T-cell (primary cell): ENCODE measurements at places on chromosomes 2 and 18. TPM values are rescaled to one million over a fixed set of nuclear protein-coding genes. Genes with fewer than 3 reads are reported as not detected.
A peak's percentile ranks its signal among the peaks of the same experiment; 100 is the strongest.

DNA sequence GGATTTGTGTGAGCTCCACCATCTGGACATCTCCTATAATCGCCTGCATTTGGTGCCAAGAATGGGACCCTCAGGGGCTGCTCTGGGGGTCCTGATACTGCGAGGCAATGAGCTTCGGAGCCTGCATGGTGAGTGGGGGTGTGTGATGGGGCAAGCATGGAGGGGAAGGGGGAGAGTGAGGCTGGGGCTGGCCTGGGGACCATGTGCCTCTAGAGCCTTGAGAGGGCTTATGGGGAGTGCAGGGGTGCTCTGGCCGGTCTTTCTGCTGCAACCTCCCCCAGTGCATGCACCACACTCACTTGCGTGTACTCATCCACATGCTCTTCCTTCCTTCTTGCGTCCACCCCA lies 7.9 kb downstream of the STK11IP start:
- no peak overlapping the region for H3K27ac ChIP-seq
- H3K27me3 ChIP-seq = no peaks in the 10 kb centered on the region
- H3K4me3 ChIP-seq = no peak overlapping the region
- DNase-seq = no peak
- no peaks in the 10 kb centered on the region for H3K4me1 ChIP-seq
- peaks cover 21% of the 10 kb centered on the region for H3K36me3 ChIP-seq

- no peak overlapping the region for H3K4me3 ChIP-seq
- H3K27ac ChIP-seq = no peak overlapping the region
- H3K36me3 ChIP-seq = no peaks in the 10 kb centered on the region
- no peaks in the 10 kb centered on the region for H3K27me3 ChIP-seq
- DNase-seq = no peak
Observed at GRCh38 chr2:33782395-33783230, 183.5 kb upstream of the FAM98A start.

GRCh38 chr2:137930146-137930545 lies 34.1 kb upstream of the HNMT start:
- no peaks in the 10 kb centered on the region for H3K36me3 ChIP-seq
- H3K27ac ChIP-seq = no peak overlapping the region
- no peaks in the 10 kb centered on the region for H3K27me3 ChIP-seq
- no peak for DNase-seq

GRCh38 chr2:113341191-113341869 lies 62.6 kb upstream of the PAX8 start:
- DNase-seq = no peak
- H3K27ac ChIP-seq = no peak overlapping the region
- no peak overlapping the region for H3K4me3 ChIP-seq
- H3K27me3 ChIP-seq = peaks cover 24% of the 10 kb centered on the region
- H3K4me1 ChIP-seq = peaks cover 4% of the 10 kb centered on the region

- H3K36me3 ChIP-seq = no peaks in the 10 kb centered on the region
- no peak overlapping the region for H3K27ac ChIP-seq
- no peaks in the 10 kb centered on the region for H3K4me1 ChIP-seq
- H3K27me3 ChIP-seq = no peaks in the 10 kb centered on the region
- DNase-seq = no peak
Observed at GRCh38 chr2:2326068-2327040, 4.7 kb downstream of the MYT1L start.

GRCh38 chr18:36297417-36298125 lies at the start of gene FHOD3:
TSS of gene FHOD3 (plus strand) at chr18:36297713. CDS start at chr18:36297836, 123 bp downstream.
- no peak within 1 kb of the TSS for H3K4me3 ChIP-seq
- H3K27ac ChIP-seq = no peak within 1 kb of the TSS
- H3K36me3 ChIP-seq = no peaks in the 10 kb centered on the region
- H3K4me1 ChIP-seq = no peaks in the 10 kb centered on the region

DNA sequence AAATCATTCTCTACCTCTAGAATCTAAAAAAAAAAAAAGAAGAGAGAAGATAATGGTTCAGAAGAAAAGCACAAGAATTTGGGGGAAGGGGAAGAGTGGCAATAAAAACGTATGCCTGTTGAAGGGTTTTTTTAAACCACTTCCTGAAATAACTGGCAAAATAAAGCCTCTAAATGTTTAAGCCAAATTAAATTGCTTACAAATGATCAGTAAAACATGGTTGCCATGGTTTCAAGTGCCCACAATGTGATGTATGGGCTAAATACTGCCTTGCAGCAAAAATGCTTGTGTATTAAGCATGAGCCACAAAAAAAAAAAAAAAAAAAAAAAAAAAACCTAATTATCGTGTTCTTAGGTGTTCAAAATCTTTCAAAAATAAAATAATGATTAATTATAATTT lies 60.8 kb downstream of the RBM43 start:
- no peaks in the 10 kb centered on the region for H3K4me1 ChIP-seq
- no peak for DNase-seq
- H3K27me3 ChIP-seq = no peaks in the 10 kb centered on the region
- no peak overlapping the region for H3K4me3 ChIP-seq

- H3K4me1 ChIP-seq = no peaks in the 10 kb centered on the region
- H3K4me3 ChIP-seq = no peak overlapping the region
- no peak for DNase-seq
- H3K27me3 ChIP-seq = no peaks in the 10 kb centered on the region
Observed at GRCh38 chr18:69102959-69103358, 297.7 kb upstream of the DOK6 start.

DNA sequence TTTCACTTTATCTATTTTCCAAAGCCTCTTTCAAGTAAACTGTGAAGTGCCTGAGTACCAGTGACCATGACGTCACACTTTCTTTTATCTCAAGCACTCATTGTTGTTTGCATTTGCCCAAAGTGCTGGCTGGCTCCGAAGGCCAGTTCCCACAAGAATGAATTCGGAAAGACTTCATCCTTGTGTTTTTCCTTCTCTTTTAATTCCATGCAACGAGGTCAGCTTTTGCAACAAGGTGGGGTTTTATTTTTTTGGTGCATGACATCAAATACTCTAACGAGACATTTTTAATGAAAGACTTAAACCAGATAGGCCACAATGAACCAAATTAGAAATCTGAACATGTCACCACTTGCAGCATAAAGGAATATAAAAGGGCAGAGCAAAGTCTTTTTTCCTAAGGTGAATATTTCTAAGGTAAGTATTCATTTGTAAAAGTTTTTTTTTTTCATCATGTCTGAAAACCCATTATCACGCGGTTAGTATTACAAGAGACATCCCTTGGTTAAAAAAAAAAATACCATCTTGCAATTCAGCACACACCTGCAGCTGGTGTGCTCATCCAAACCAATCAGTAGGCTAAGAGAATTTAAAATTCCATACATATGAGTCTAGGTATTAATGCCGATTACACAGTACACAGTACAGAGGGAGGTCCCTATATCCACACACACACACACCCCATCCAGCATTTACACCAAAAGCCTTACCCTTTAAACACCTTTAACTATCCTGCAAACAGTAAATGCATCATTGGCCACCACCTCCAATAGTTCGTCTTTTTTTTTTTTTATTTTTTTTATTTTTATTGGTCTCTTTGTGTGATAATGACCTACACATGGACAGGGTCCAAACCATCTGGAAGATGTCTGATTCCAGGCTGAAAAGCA lies 2.3 kb downstream of the ARL4C start:
- H3K4me1 ChIP-seq = peaks cover 36% of the 10 kb centered on the region
- H3K27me3 ChIP-seq = no peaks in the 10 kb centered on the region
- peak overlapping the region; percentile 91 for H3K27ac ChIP-seq
- peak overlapping the region; percentile 81 for H3K4me3 ChIP-seq

DNA sequence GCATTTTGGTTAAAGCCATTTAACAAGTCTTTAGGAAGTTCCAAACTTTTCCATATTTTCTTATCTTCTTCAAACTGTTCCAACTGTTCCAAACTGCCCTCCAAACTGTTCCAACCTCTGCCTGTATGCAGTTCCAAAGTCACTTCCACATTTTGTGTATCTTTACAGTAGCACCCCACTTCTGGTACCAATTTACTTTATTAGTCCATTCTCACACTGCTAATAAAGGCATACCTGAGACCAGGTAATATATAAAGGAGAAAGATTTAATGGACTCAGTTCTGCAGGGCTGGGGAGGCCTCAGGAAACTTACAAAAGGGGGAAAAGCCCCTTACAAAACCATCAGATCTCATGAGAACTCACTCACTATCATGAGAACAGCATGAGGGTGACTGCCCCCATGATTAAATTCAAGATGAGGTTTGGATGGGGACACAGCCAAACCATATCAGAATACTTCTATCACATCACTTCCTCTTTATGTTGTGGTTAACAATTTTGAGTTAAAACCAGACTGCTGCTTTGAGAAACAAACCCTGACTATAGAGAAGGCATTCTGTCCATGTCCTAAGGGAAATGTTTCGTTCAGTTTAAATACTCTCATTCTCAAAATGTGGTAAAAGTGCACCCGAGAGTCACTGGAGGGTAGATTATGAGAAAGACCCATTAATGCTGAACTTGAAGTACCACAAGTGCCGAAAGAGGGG lies 11.0 kb downstream of the IL18R1 start:
- no peak for DNase-seq
- peak overlapping the region; percentile 21 for H3K4me3 ChIP-seq
- H3K27me3 ChIP-seq = no peaks in the 10 kb centered on the region
- H3K27ac ChIP-seq = peak overlapping the region; percentile 73
- peaks cover 9% of the 10 kb centered on the region for H3K36me3 ChIP-seq
- peaks cover 38% of the 10 kb centered on the region for H3K4me1 ChIP-seq

DNA sequence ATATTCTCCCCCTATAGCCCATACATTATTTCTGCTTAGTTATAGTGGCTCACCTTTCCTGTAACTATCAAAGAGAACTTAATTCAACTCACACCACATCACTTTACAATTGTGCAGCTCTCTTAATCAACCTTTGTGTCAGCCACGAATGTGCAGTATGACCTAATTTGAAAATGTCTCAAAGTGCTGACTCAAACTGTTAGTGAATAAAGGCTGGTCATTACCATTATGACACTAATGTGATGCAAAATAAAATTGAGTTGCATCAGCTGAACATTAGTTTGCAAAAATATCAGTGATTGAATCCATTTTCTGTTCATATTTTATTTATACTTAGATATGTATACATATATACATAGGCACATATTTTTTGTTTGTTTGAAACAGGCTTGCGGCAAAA lies 251.8 kb downstream of the MEIS1 start:
- H3K4me3 ChIP-seq = no peak overlapping the region
- no peak for DNase-seq
- no peaks in the 10 kb centered on the region for H3K27me3 ChIP-seq
- H3K36me3 ChIP-seq = no peaks in the 10 kb centered on the region
- H3K4me1 ChIP-seq = no peaks in the 10 kb centered on the region

DNA sequence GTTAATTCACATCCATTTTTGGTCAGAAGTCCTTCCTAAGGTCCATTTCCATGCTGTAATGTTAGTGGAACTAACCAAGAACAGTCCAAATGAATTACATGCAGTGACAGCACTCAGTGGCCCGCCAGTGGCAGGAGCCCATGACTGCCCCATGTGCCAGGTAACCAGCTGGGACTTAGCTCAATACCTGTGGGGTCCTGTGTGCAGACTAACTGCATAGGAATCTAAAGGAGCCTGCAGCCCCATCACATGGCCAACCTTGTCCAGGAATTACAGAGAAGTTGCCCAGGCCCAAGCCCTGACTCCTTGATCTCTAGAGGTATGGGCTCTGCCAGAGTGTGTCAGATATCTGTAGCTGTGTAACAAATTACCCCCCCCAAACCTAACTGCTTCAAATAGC lies 35.4 kb upstream of the GPR17 start:
- no peak overlapping the region for H3K27ac ChIP-seq
- peak; percentile 18 for DNase-seq
- no peaks in the 10 kb centered on the region for H3K36me3 ChIP-seq
- H3K4me1 ChIP-seq = peaks cover 14% of the 10 kb centered on the region

DNA sequence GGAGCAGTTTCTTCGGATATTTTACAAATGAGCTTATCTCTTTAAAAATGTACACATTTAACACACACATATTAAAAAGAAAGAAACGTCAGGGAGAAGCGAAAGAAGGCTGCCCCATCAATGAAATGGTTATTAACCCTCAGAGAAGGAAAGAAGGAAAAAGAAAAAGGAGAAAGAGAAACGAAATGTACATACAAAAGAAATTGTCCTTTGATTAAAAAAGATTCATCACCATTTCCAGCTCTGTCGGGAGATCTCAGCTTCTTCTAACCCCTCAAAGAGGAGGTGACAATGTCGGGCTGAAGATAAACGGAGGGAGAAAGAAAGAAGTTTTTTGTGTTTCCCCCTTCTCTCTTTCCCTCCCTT lies 1.5 kb downstream of the IKZF2 start:
- H3K27me3 ChIP-seq = peaks cover 4% of the 10 kb centered on the region
- H3K4me3 ChIP-seq = peak overlapping the region; percentile 69
- peak overlapping the region; percentile 57 for H3K27ac ChIP-seq
- no peak for DNase-seq

- no peak for DNase-seq
- no peaks in the 10 kb centered on the region for H3K4me1 ChIP-seq
- no peak overlapping the region for H3K4me3 ChIP-seq
- H3K27ac ChIP-seq = no peak overlapping the region
- no peaks in the 10 kb centered on the region for H3K36me3 ChIP-seq
- H3K27me3 ChIP-seq = no peaks in the 10 kb centered on the region
Observed at GRCh38 chr2:80377071-80377470, 72.5 kb upstream of the LRRTM1 start.

DNA sequence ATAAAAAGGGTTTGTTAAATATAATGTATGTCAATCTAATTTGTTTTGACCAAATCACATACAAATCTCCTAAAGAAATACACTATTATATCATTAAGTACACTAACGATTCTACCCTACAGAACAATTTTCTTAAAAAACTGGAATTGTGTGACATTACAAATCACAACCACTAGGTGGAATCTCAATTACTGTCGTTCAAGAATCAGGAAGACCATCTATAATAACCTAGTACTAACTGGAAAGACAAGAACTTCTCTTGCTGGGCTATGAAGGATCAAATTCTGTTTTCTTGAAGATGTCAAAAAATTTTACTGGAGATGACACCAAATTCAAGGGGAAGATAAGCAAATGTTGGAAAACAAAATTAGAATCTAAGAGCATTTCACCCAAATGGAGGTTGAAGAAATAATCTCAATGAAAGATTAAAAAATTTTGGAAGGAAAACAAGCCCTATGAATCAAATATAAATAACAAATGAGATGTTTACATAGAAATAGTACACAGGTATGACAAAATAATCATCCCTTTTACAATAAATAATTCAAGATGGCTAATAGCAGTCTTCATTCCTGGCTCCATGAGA lies 110.9 kb downstream of the STK39 start:
- H3K27ac ChIP-seq = no peak overlapping the region
- no peaks in the 10 kb centered on the region for H3K4me1 ChIP-seq
- no peaks in the 10 kb centered on the region for H3K36me3 ChIP-seq
- H3K27me3 ChIP-seq = no peaks in the 10 kb centered on the region
- no peak overlapping the region for H3K4me3 ChIP-seq

- peaks cover 23% of the 10 kb centered on the region for H3K27me3 ChIP-seq
- DNase-seq = no peak
- H3K36me3 ChIP-seq = no peaks in the 10 kb centered on the region
- H3K4me1 ChIP-seq = no peaks in the 10 kb centered on the region
- no peak overlapping the region for H3K27ac ChIP-seq
Observed at GRCh38 chr2:241066893-241067341, 35.2 kb downstream of the MTERF4 start.

- peak overlapping the region; percentile 93 for H3K27ac ChIP-seq
- no peaks in the 10 kb centered on the region for H3K27me3 ChIP-seq
- H3K36me3 ChIP-seq = no peaks in the 10 kb centered on the region
- DNase-seq = no peak
- H3K4me3 ChIP-seq = peak overlapping the region; percentile 85
Observed at GRCh38 chr2:197516393-197516761, 511 bp downstream of the MOB4 start.

- H3K4me3 ChIP-seq = no peak overlapping the region
- no peak overlapping the region for H3K27ac ChIP-seq
- H3K27me3 ChIP-seq = no peaks in the 10 kb centered on the region
Observed at GRCh38 chr2:188235364-188235763, 56.3 kb upstream of the GULP1 start.

Gene RBBP8
- total RNA-seq = 5.8 TPM

Gene PLGLB1
- 3.3 TPM for total RNA-seq

Gene NR4A2
- total RNA-seq = 300 TPM

Gene MYOM1
- 1.9 TPM for total RNA-seq

Gene EPAS1
- 3.9 TPM for total RNA-seq

Gene GGCX
- 27.1 TPM for total RNA-seq

Gene SLC16A14
- total RNA-seq = 0.60 TPM
